NCI-H1694 (cell line): ENCODE measurements at places on chromosomes 1 and 21.

DNA sequence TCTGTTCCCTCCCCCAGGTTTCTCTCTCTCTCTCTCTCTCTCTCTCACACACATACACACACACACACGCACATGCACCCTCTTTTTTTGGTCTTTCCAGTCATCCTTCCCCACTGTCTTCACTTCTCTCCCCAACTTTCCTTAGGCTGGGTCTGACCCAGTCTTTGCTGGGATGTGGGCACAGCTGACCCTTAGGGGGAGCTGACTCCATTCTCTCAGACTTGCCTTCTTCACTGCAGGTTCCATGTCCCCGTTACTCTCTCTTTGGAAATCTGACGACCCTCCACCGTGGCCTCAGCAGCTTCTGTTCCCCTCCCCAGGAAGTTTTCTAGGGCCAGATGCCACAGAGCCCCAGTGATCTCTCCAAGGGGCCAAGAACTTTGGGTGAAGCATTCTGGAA, 2.1 kb downstream of the DISP3 start:
- no peak for DNase-seq

- no peak for DNase-seq
Observed at GRCh38 chr21:35648512-35648911, 411.8 kb downstream of the SETD4 start.

- no peak for DNase-seq
Observed at GRCh38 chr1:98385652-98386051, 275.9 kb upstream of the SNX7 start.

DNA sequence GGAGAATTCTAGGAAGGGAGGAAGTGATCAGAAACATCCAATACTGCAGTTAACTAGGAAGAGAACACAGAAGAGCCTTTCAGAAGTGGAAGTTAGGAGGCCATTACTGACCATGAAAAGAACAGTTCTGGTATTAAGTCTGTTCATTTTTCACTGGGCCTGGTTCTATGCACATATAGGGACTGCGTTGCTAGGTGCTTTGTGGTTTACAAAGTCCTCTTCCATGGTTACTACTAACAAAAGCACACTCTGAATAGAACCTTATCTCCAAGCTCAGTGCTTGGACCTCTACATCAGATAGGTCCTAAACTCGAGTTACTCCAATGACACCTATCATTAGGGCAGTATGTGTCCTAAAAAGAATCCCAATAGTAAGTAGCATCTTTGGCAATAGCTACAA, 75.4 kb downstream of the RPAP2 start:
- DNase-seq: no peak

DNA sequence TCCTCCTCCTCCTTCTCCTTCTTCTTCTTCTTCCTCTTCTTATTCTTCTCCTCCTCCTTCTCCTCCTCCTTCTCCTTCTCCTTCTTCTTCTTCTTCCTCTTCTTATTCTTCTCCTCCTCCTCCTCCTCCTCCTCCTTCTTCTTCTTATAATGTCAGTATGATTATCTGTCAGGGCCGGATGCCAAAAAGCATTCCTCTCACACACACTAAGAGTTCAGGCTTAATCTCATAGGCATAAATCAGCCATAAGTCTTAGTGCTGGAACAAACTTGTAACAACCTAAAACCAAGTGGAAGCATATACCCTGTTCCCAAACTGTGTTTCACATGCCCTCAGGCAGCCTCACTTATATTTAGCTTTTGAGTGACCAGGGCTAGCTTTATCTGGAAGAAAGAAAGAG, 240.3 kb downstream of the LMX1A start:
- DNase-seq: no peak

DNA sequence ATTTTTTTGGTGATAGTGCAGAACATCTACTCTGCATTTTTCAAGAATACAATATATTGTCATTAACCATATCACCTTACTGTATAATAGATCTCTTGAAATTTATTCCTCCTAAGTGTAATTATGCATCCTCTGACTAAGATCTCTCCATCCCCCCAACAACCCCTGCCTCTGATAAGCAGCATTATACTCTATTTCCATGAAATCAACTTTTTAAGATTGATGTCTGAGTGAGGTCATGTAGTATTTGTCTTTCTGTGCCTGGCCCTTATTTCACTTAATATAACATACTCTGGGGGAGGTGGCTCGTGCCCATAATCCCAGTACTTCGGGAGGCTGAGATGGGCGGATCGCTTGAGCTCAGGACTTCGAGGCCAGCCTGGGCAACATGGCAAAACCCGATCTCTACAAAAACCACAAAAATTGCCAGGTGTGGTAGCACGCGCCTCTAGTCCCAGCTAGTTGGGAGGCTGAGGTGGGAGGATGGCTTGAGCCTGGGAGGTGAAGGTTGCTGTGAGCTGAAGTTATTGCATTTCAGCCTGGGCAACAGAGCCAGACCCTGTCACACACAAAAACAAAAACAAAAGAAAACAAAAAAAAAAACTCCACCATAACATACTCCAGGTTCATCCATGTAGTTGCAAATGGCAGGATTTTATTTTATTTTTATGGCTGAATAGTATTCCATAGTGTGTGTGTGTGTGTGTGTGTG, 5.7 kb downstream of the ACOT11 start:
- DNase-seq: no peak

GRCh38 chr1:154621875-154622274, 13.9 kb upstream of the ADAR start:
- no peak for DNase-seq

DNA sequence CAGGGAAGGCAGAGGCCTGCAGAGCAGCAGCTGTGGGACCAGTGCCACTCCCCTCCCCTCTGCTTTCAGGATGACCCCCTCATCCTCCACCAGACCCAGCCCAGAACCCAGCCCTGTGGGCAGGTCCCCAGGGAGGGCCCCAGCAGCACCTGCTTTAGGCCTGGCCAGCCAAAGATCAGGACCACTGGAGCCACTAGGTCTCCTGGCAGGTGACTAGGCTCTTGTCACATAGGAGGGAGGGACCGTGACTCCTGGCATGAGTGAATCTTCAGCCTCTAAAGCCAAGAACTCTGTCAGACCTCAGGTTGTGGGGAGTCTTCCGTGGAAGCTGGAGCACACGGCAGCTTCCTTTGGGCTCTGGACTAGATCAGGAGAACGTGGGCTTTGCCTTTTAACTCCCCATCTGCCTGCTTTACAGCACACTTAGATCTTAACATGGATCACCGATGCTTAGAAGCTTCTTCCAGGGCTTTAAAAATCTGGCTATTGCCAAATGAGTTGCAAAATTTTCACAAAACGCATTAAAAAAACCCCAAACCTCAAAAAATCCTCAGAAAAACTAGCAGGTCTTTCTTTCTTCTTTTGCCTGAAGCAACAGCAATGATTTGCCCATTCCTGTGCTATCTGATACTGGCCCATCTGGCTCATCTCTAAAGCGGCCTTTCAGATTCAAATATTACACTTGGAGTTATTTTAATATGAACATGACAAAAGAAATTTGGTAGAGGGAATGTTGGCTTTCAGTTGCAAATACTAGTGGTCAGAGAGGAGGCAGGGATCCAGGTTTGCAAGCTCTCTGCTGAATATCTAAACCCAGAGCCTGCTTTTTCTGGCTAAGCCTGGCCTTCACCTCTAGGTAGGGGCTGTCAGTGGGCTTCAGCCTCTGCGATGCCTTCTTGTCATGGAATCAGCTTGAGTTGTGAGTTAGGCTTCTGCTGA, 235.2 kb downstream of the SDCCAG8 start:
- peak; percentile 100 for DNase-seq

DNA sequence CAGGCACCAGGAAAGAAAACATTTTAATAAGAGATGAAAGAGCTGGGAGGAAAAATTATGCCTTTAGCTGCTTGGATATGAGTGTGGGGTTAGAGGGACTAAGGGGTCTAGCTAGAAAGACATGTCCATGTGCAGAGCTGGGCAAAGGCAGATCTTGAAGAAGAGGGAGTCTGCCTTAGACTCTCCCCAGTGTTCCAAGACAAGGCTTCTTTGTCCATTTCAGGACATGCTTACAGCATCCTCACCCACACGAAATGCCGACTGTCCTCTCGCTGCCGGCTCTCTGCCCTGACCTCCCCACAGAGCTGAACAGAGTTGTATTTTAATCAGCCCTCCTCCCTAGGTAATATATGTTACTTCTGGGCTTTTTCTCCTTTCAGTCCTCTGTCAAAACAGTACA, 100.7 kb upstream of the ATP1B1 start:
- no peak for DNase-seq

- DNase-seq: no peak
Observed at GRCh38 chr1:154410185-154410827, 5.2 kb downstream of the IL6R start.

DNA sequence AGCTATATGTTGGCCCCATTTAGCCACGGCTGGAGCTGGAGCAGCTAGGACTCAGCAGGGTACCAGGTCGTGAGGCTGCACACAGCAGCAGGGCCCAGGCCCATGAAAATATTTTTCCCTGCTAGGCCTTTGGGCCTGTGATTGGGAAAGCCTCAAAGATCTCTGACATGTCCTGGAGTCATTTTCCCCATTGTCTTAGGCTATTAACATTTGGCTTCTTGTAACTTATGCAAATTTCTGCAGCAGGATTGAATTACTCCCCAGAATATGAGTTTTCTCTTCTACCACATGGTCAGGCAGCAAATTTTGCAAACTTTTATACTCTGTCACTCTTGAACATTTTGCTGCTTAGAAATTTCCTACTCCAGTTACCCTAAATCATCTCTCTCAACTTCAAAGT, 11.2 kb downstream of the CFHR2 start:
- no peak for DNase-seq

GRCh38 chr1:204286831-204287421, 72.8 kb downstream of the PLEKHA6 start:
- DNase-seq: no peak

GRCh38 chr1:42743317-42744147, 3.5 kb upstream of the CLDN19 start:
- DNase-seq: no peak

GRCh38 chr21:45209685-45210284, 77.9 kb downstream of the POFUT2 start:
- DNase-seq: no peak

- no peak for DNase-seq
Observed at GRCh38 chr21:46054451-46054881, 43.4 kb upstream of the COL6A2 start.

DNA sequence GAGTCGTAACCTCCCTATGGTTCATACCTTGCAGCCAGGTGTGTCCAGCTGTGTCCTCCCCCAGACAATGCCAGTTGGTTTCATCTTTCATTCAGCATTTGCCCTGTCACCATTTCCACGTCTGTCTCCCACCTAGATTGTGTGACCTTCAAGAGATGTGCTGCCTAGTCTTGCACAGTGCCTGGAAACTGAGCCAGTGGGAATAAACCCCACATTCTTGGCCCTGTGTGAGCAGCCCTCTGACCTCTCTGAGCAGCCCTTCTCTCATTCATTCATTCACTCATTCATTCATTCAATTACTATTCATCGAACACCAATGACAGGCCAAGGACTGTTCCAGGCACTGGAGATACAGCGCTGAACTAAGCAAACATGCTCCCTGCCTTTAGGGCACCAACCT, 115.7 kb downstream of the GRIK3 start:
- DNase-seq: no peak

DNA sequence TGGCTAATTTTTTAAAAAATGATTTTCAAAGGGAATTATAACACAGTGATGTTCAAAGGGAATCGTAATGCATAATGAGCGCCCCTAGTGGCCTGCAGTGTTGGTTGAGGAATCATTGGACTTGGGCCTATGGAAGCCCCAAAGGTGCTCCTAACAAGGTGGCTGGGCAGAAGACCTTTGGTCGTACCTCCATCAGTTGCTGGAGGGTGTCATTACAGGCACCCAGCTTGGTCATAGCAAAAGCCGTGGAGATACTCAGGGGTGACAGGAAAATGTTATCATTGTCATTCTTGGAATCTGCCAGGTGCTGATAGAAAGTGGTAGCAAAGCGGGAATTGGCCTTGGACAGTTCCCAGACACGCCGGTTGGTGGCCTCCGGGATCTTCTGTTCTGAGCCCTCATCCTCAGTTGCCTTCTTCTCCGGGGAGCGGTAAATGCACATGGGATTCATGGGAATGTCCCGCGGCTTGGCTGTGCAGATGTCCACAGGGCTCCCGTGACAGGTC, 2.7 kb downstream of the SERPINC1 start:
- DNase-seq: peak; percentile 62

DNA sequence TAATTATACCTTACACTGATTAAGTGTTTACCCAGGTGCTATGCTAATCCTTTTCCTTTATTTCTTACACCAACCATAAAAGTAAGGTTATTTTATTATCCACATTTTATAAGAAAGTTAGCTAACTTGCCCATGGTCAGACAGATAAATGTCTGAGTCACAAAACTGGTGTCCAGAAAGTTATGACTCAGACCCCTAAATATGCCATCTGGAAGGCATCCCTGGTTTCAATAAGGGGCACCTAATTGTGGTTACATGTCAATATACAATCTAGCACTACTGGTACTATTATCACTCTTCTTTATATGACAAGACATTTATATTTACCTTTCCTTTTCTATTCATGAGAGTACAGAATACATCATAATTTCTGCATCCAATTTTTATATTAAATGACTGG, 496.5 kb upstream of the ADGRL2 start:
- no peak for DNase-seq

DNA sequence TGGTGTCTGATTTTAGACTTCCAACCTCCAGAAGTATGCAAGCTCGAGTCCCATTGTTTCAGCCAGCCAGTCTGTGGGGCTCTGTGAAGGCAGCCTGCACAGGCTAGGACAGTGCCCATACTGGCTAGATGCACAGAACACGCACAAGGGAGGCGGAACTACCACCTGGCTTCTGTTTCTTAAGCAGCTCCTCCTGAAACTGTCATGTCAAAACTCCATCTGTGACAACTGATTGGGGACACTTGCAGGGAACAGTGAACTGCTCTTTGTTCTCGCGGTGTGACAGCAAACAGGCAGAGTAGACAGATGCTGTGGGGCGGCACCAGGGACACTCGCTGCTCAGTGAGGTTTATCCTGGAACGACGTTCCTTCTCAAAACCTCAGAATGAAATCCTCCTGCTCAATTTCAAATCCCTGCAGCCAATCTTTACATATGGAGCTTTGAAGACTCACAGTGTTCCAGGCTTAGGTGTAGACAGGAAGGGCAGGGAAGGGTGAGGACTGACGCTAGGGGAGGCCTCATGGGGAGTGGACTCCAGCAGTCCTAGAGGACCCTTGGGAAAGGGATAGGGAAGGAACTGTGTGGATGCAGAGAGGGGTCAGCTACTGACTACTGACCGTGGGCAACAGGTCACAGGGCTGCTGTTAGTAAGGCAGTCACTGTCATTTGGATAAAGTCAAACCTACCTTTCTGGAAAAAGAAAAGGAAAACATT, 73.8 kb downstream of the ERG start:
- DNase-seq: no peak

GRCh38 chr1:7491818-7492173, 279.3 kb upstream of the VAMP3 start:
- DNase-seq: no peak

- peak; percentile 92 for DNase-seq
Observed at GRCh38 chr21:22791986-22792560, 1793.9 kb downstream of the NCAM2 start.

- no peak for DNase-seq
Observed at GRCh38 chr1:210689826-210690225, 361.1 kb downstream of the HHAT start.

- no peak for DNase-seq
Observed at GRCh38 chr21:46191686-46192575, 7.7 kb upstream of the SPATC1L start.
